ENCODE measurements at places on chromosomes 13 and 19. TPM values are rescaled to one million over a fixed set of nuclear protein-coding genes. Genes with fewer than 3 reads are reported as not detected.

The HSPB6 gene
- 302 TPM for total RNA-seq

The POGLUT2 gene
- 13.6 TPM for total RNA-seq

The XRCC1 gene
- total RNA-seq = 21.7 TPM

The ATP8A2 gene
- 0.17 TPM for total RNA-seq

The POU4F1 gene
- total RNA-seq = not detected

The PRKD2 gene
- total RNA-seq = 23.0 TPM

The CEACAM3 gene
- not detected for total RNA-seq

The MYH14 gene
- not detected for total RNA-seq
